ENCODE measurements at places on chromosomes 1 and 21.

DNA sequence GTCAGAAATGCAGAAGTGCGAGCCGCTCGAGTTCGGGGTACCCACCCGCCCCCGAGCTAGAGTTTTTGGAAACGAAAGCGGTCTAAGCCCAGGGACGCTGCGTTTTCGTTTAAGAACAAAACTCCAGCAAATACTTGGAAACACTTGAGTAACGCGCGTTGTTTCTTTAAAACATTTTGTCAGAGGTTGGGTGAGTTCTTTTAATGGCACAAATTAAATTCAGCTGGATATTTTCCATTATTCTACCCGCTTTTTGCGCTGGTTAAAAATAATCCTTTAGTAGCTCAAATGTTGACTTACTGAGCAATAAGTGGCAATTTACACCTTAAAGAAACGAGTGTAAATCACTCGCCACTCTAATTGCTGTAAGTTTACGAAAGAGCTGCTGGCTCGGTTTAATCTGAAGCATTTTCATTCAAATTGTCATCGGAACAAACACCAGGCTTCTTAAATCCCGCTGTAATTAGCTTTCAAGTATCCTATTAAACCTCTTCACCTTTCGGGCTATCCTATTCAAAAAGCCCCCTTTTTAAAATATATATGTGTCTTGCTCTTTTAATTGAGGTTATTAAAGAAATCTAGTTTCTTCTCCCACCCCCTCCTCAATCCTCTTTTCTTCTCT lies 1.5 kb downstream of the LHX8 start:
- H3K4me1 ChIP-seq = peaks cover 18% of the 10 kb centered on the region
- DNase-seq = no peak

- no peaks in the 10 kb centered on the region for H3K27me3 ChIP-seq
- DNase-seq = no peak
- H3K27ac ChIP-seq = no peak overlapping the region
These were observed 209.8 kb downstream of the TPR start for GRCh38 chr1:186165303-186165702.

DNA sequence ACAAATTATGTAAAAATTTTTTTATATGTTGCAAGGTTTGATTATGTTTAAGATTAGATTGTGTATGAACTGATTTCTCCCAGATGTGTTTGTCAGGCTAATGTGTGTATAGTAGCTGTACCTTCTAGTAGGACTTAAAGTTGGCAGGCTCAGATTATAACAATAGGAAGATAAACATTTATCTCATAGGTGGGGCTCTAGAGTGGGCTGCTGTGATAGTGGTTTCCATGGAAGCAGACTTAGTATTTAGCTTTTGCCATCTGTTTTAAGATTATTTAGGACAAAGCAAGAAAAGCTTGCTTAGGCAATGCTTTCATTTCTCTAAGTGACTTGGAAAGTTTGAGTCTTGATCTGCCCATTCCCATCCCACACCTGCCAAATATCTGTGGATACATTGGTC lies 187.7 kb upstream of the CACYBP start:
- no peaks in the 10 kb centered on the region for H3K27me3 ChIP-seq
- H3K36me3 ChIP-seq = no peaks in the 10 kb centered on the region
- H3K27ac ChIP-seq = no peak overlapping the region
- no peak for DNase-seq
- H3K4me3 ChIP-seq = no peak overlapping the region

GRCh38 chr1:84247425-84248220 lies 53.9 kb upstream of the SAMD13 start:
- DNase-seq = no peak
- no peak overlapping the region for H3K27ac ChIP-seq
- no peaks in the 10 kb centered on the region for H3K36me3 ChIP-seq
- no peak overlapping the region for H3K4me3 ChIP-seq

DNA sequence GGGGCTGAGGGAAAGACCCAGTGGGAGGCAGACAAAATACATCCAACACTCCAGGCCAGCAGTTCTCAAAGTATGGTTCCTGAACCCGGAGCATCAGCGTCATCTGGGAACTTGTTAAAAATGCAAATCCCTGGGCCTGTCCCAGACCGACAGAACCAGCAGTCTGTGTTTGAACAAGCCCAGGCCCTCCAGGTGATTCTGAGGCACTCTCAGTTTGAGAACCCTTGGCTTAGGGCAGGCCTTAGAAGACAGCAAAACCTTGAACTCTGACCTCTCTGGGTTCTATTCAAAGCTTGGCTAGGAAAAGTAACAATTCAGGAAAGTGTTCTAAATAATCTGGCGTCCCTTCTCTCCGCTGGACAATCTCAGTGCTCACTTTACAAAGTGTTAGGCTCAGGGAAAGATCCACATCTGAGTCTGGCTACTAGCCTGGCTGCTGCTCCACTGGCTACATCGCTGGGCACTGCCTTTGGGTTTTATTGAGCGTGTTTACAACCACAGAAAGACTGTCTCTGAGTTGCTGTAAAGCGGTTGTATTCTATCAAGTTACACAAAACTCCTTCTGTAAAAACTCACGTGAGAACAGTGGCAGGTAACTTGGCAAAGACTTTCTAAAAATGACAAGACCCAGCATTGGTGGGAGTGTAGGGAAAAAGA lies 166.1 kb downstream of the HIVEP3 start:
- no peaks in the 10 kb centered on the region for H3K36me3 ChIP-seq
- DNase-seq = no peak
- H3K27me3 ChIP-seq = no peaks in the 10 kb centered on the region
- H3K27ac ChIP-seq = no peak overlapping the region

- DNase-seq = no peak
- H3K27ac ChIP-seq = no peak overlapping the region
- H3K27me3 ChIP-seq = no peaks in the 10 kb centered on the region
These were observed 16.5 kb downstream of the SLC27A3 start for GRCh38 chr1:153791648-153792253.

- H3K4me3 ChIP-seq = no peak overlapping the region
- H3K27ac ChIP-seq = no peak overlapping the region
- H3K36me3 ChIP-seq = no peaks in the 10 kb centered on the region
- no peaks in the 10 kb centered on the region for H3K4me1 ChIP-seq
These were observed 42.0 kb downstream of the CXADR start for GRCh38 chr21:17554679-17555465.

DNA sequence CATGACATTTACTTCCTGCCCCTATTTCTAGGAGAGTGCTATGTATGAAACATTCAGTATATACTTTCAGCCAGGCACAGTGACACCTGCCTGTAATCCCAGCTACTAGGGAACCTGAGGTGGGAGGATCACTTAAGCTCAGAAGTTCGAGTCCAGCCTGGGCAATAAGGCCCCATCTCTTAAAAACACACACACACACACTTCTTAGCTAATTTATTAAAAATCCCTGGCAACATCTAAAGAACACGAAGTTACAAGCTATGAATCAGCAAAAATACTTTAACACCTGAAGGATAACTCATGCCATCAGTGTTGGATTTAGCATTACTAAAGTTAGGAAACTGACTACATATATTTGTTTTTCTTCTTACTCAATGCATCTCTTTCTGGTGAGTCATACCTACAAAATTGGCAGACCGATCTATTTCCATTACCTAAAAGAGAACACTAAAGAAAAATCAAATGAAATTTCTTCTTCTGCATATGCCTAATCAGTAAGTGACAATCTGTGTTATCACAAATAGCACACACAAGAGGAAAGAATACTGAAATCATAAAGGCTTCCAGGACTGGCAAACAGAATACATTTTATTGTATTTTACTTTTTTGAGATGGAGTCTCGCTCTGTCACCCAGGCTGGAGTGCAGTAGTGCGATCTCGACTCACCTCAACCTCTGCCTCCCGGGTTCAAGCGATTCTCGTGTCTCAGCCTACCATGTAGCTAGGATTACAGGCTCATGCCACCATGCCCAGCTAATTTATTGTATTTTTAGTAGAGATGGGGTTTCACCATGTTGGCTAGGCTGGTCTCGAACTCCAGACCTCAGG lies 41.4 kb downstream of the RNF115 start:
- no peak for DNase-seq
- H3K4me1 ChIP-seq = peaks cover 56% of the 10 kb centered on the region
- H3K27me3 ChIP-seq = no peaks in the 10 kb centered on the region
- peak overlapping the region; percentile 77 for H3K27ac ChIP-seq
- H3K4me3 ChIP-seq = peak overlapping the region; percentile 58

- H3K4me3 ChIP-seq = no peak overlapping the region
- no peak overlapping the region for H3K27ac ChIP-seq
- H3K36me3 ChIP-seq = no peaks in the 10 kb centered on the region
- no peaks in the 10 kb centered on the region for H3K4me1 ChIP-seq
- H3K27me3 ChIP-seq = no peaks in the 10 kb centered on the region
These were observed 91.3 kb downstream of the DENND1B start for GRCh38 chr1:197683895-197684553.

DNA sequence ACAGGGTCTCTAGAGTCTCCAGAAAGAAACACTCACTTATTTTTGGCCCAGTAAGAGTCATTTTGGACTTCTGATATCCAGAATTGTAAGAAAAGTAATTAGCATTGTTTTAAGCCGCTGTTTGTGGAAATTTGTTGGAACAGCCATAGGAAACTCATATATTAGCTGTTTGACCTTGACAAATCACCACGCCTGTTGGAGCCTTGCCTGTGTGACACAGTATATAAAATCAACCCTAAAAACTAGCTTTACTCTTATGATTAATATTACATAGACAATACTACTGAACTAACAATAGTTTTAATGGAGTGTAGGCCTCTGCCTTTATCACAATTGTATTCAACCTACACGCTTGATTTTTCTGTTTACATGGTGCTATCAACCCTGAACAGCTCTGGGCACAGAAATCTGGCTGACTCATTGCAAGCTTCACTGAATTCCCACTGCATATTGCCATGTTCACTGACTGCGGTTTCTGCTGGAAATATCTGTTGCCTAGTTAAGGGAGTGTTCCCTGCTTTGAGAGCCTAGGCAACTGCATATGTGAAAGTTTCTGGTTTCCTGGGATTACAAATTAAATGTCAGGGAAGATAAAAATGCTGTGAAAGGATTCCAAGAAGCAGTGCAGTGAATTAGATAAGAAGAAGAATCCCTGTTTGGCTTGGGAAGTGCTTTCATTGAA lies 419.5 kb upstream of the DEPDC1 start:
- no peak overlapping the region for H3K4me3 ChIP-seq
- peaks cover 25% of the 10 kb centered on the region for H3K4me1 ChIP-seq
- no peaks in the 10 kb centered on the region for H3K27me3 ChIP-seq
- no peak overlapping the region for H3K27ac ChIP-seq

- no peak overlapping the region for H3K4me3 ChIP-seq
- no peak overlapping the region for H3K27ac ChIP-seq
- peak; percentile 21 for DNase-seq
- no peaks in the 10 kb centered on the region for H3K27me3 ChIP-seq
These were observed 61.8 kb upstream of the PTGFRN start for GRCh38 chr1:116847688-116848531.

DNA sequence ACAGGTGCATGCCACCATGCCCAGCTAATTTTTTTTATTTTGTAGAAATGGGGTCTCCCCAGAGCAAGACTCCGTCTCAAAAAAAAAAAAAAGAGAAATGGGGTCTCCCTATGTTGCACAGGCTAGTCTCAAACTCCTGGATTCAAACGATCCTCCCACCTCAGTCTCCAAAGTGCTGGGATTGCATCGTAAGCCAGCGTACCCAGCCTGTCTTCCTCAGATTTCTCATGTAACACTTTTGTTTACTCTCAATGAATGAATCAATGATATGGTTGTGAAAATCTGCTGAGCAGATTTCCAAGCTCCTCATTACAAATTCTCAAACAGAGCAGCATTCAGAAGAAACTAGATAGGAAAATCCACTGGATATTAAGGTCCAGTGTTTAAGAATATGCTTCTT lies 6.6 kb downstream of the CMPK1 start:
- H3K4me1 ChIP-seq = peaks cover 9% of the 10 kb centered on the region
- no peak overlapping the region for H3K4me3 ChIP-seq
- H3K36me3 ChIP-seq = no peaks in the 10 kb centered on the region
- DNase-seq = no peak
- H3K27me3 ChIP-seq = no peaks in the 10 kb centered on the region
- no peak overlapping the region for H3K27ac ChIP-seq

DNA sequence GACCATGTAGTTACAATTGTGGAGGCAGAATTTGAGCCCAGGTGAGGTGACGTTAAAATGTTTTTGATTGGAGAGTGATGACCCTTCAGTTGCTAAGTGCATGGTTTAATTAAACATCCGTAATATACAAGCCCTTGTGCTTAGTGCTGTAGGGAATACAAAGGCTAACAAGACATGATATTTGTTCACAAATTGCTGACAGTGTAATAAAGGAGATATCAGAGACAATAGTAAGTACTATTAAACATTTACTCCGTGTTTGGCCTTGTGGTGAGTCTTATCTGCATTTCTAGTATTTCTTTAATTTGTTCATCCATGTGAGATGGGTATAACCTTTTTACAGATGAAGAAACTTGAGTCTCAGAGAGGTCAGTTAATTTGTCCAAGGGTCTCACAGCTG lies 37.9 kb downstream of the RLF start:
- peaks cover 43% of the 10 kb centered on the region for H3K36me3 ChIP-seq
- DNase-seq = no peak
- H3K4me3 ChIP-seq = no peak overlapping the region
- H3K4me1 ChIP-seq = no peaks in the 10 kb centered on the region

- H3K27me3 ChIP-seq = no peaks in the 10 kb centered on the region
- peaks cover 46% of the 10 kb centered on the region for H3K4me1 ChIP-seq
- peak overlapping the region; percentile 88 for H3K4me3 ChIP-seq
- peak overlapping the region; percentile 99 for H3K27ac ChIP-seq
- H3K36me3 ChIP-seq = no peaks in the 10 kb centered on the region
These were observed 753 bp downstream of the KIF1B start for GRCh38 chr1:10210841-10211804.

- no peak overlapping the region for H3K4me3 ChIP-seq
- no peaks in the 10 kb centered on the region for H3K27me3 ChIP-seq
- H3K4me1 ChIP-seq = no peaks in the 10 kb centered on the region
- DNase-seq = no peak
- no peaks in the 10 kb centered on the region for H3K36me3 ChIP-seq
These were observed 25.7 kb upstream of the ATP2B4 start for GRCh38 chr1:203600782-203601513.

GRCh38 chr1:7171574-7171973 lies 386.3 kb downstream of the CAMTA1 start:
- H3K4me3 ChIP-seq = no peak overlapping the region
- no peaks in the 10 kb centered on the region for H3K36me3 ChIP-seq
- no peaks in the 10 kb centered on the region for H3K27me3 ChIP-seq
- no peak overlapping the region for H3K27ac ChIP-seq

DNA sequence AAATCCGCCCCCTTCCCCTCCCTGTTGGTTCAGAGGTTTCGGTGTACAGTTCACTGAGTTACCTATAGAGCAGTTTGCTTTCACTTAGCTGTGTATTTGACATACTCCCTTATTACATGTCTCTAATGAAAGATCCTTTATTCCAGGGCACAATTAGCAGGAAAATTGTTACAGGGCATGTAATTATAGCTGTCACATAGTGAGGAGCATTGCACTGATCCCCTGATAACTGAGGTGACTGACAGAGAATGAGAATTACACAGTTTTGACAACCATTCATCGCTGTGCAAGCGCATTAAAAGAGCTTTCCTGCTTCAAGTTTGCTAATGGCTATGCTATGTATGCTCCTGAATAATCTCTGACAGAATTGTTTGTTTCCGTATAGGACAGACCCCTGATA lies 26.9 kb downstream of the DAP3 start:
- H3K4me3 ChIP-seq = no peak overlapping the region
- H3K36me3 ChIP-seq = peaks cover 26% of the 10 kb centered on the region
- no peaks in the 10 kb centered on the region for H3K27me3 ChIP-seq
- H3K4me1 ChIP-seq = peaks cover 10% of the 10 kb centered on the region
- no peak for DNase-seq
- H3K27ac ChIP-seq = no peak overlapping the region
